ENCODE measurements at places on chromosomes 11 and 22.

GRCh38 chr11:2310073-2310785, 8.4 kb downstream of the TSPAN32 start:
- no peak for DNase-seq

- DNase-seq: no peak
Observed at GRCh38 chr11:12290477-12290922, 86.9 kb upstream of the PARVA start.

GRCh38 chr11:31875866-31876560, 64.9 kb upstream of the PAX6 start:
- no peak for DNase-seq

- DNase-seq: no peak
Observed at GRCh38 chr11:133070791-133071190, 461.5 kb downstream of the OPCML start.

GRCh38 chr11:61587951-61588727, 7.3 kb upstream of the SYT7 start:
- peak; percentile 73 for DNase-seq
